ENCODE measurements at places on chromosomes 2 and 18. TPM values are rescaled to one million over a fixed set of nuclear protein-coding genes. Genes with fewer than 3 reads are reported as not detected.
A peak's percentile ranks its signal among the peaks of the same experiment; 100 is the strongest.

DNA sequence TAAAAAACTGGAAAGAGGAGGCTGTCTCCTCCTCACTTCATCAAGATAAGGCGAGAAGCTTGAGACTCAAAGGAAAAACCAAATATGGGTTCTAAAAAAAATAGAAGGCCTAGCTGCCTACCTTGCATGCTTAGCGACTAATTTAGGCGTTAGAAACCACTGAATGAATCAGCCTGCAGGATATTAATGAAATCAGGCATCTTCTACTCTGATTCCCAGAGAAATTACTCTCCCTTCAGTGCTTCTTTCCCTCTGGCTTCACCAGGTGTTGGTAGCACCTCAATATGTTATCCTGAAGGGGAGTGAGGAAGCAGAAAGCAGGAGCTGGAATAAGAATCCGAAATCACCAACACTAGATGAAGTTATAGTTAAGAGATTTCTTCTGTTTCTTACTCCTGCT is 749.8 kb upstream of the NRXN1 start:
- no peak for DNase-seq

OTOF gene
- not detected for total RNA-seq

GRCh38 chr2:182506606-182507005 is 79.8 kb upstream of the PDE1A start:
- DNase-seq, result no peak

DNA sequence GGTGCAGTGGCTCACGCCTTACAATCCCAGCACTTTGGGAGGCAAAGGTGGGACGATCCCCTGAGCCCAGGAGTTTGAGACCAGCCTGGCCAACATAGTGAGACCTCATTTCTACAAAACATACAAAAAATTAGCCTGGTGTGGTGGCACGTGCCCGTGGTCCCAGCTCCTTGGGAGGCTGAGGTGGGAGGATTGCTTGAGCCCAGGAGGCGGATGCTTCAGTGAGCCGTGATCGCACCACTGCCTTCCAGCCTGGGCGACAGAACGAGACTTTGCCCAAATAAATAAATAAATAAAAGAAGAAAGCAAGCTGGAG is 91.7 kb upstream of the SEC11C start:
- no peak for DNase-seq

GRCh38 chr2:125167152-125167551 is 1142.1 kb downstream of the CNTNAP5 start:
- no peak for DNase-seq

DNA sequence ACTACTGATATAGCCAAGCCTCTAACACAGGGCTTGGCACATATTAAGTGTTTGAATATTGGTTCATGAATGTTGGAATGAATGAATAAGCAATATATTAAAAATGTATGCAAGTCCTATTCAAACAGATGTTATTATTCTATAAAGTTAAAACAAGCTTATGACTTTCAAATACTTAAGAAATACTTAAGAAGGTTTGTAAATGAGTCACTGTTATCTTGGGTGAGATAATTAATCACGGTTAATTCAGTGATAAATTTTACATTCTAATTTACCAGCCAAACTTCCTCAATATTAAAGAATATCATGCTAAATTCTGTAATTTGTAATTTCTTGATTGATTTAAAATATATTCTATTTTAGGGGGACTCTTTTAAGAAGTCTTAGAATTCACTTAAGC is 74.8 kb downstream of the RBMS1 start:
- no peak for DNase-seq

GBX2 gene
- total RNA-seq, result 2.2 TPM

GRCh38 chr18:70499218-70499691 is 210.4 kb downstream of the SOCS6 start:
- DNase-seq, result no peak

- DNase-seq, result no peak
Observed at GRCh38 chr2:178066324-178066723, 6.3 kb downstream of the PDE11A start.

- DNase-seq, result no peak
Observed at GRCh38 chr2:33264766-33265165, 211.7 kb upstream of the RASGRP3 start.

SOWAHC gene
- 19.1 TPM for total RNA-seq

ALKAL2 gene
- not detected for total RNA-seq

GRCh38 chr2:196244966-196245365 is 73.6 kb upstream of the STK17B start:
- DNase-seq, result no peak

RNF144A gene
- 13.7 TPM for total RNA-seq

GRCh38 chr2:134799936-134800335 is 38.5 kb upstream of the ACMSD start:
- DNase-seq, result no peak

SRD5A2 gene
- not detected for total RNA-seq

SERPINB3 gene
- 0.68 TPM for total RNA-seq

FBXO48 gene
- total RNA-seq, result 2.4 TPM

GRCh38 chr18:74791501-74792194 is 194.0 kb downstream of the ZNF407 start:
- no peak for DNase-seq

DNA sequence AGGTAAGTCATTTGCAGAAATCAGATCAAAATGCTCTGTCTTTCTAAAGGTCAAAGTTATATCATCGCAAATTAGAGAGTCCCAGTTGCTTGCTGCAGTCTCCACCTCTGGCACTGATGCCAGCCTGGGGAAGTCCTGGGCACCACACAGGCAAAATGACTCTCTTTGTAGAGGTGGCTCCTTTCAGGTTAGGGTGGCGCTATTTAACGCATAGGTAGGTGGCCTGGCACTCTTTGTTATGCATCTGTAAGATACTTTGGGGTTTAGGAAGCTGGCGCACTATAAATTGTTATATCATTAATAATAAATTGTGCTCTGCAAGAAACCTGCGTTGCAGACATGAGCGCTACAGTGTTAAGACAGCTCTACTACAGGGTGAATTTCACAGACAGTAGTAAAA is 268.5 kb downstream of the ICOS start:
- no peak for DNase-seq

HEATR5B gene
- 13.1 TPM for total RNA-seq

GRCh38 chr18:39911716-39912115 is 2043.3 kb upstream of the PIK3C3 start:
- no peak for DNase-seq

DNA sequence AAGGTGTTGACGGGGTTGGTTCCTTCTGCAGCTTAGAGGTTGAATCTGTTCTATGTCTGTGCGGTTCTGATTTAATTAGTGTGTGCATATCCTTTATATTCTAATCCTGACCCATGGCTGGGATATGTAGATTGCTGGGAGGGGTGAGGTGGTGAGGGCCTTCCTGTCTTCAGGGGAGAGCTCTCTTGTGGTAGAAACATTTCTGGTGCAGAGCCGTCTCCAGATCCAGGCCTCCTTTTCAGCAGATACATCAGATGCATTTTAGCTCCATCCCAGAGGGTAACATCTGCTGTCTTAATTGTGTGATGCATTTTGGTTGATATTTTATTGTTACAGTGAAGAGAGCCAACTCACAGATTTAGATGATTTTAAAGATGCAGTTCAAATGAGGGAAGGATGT is 227.8 kb downstream of the AGAP1 start:
- no peak for DNase-seq

BMP10 gene
- not detected for total RNA-seq

KCNE4 gene
- not detected for total RNA-seq

GRCh38 chr2:108449410-108450130 is 564 bp downstream of the GCC2 start:
- peak; percentile 3 for DNase-seq

DNA sequence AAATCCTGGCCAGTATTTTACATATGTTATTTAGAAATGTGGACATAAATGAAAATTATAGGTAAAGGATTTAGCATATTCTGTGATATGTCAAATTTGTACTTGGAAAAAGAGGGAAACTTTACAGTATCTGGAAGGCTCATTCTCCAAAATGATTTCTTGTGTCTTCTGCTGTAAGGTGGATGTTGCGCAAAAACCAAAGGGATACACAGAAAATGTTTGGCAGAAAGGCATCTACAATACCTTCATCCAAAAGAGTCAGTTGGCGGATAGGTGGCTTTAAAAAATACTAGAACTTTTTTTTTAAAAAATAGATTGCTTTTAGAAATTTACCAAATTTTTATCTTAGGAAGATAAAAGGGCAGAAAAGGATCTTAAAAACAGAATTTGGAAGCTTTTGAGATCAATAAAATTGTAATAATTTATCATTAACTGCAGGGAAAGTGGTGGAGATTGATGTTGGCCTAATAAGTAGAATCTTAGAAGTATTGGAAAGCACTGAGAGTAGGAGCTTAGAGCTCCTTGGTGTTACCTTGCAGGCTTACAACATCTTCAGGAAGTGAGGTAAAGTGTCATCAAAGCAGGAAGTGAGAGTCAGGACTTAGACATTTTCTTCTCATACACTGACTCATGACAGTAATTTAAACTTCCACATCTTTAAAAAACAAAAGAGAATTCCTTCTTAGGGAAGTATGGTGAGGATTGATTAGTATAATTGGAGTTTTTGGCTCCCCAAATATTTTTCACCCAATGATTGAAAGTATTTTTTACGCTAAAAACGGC is 2.1 kb downstream of the NABP1 start:
- DNase-seq, result peak; percentile 14

GRHL1 gene
- total RNA-seq, result 11.7 TPM

GAL3ST2 gene
- total RNA-seq, result 0.27 TPM

GRCh38 chr18:41077076-41077475 is 878.0 kb upstream of the PIK3C3 start:
- DNase-seq, result no peak

- DNase-seq, result no peak
Observed at GRCh38 chr2:211854832-211855231, 683.8 kb downstream of the ERBB4 start.

DNA sequence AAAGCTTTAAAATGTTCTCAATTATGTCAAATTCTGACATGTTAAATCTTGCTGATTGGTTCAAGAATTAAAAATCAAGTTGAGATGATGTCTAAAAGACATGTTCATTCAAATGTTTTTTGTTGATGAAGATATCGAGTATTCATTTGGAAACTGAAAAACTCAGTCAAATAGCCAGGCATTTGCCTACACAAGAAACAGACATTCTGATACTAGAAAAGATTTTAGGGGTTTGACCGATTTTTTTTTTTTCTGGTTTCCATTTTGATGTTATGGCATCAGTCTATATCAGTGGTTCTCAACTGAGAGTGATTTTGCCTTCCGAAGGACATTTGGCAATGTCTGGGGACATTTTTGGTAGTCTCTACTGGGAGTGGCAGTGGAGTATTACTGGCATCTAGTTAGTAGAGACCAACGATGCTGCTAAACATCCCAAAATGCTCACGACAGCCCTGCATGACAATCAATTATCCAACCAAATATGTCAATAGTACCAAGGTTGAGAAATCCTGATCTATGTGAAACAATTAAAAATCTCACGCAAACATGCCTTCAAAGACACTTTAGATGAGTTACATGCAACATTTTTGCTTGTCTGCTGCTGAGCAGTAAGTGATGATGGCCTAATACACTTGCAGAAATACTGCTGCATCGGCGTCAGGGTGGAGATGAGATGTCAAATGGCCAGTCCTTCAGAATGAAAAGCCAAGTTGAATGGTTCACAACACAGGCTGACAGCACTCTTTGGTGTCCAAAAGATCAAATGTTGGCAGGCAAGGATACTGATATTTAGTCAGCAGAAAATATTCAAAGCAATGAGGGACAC is 12.5 kb downstream of the RASGRP3 start:
- no peak for DNase-seq

GRCh38 chr2:9692456-9693195 is 61.8 kb upstream of the YWHAQ start:
- no peak for DNase-seq

DNA sequence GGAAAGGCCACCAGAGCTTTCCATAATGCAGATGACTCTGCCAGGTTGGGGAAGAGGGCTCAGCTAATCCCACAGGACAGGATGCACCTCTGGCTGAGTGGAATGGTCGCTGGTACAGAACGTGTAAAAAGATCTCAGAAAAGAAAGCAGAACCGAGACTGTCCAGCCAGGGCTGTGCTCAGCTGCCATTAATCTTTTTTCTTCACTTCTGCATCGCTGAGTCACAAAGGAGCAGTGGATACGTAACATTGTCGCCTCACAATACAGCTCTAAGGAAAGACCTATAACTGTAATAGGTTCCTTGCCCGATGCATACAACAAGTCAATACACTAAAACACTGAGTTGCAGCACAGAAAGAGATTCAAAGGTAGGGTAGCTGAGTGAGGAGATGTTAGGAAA is 354.2 kb downstream of the EN1 start:
- DNase-seq, result no peak

- no peak for DNase-seq
Observed at GRCh38 chr2:15729709-15730544, 138.3 kb downstream of the DDX1 start.

MAP3K19 gene
- total RNA-seq, result not detected

DNA sequence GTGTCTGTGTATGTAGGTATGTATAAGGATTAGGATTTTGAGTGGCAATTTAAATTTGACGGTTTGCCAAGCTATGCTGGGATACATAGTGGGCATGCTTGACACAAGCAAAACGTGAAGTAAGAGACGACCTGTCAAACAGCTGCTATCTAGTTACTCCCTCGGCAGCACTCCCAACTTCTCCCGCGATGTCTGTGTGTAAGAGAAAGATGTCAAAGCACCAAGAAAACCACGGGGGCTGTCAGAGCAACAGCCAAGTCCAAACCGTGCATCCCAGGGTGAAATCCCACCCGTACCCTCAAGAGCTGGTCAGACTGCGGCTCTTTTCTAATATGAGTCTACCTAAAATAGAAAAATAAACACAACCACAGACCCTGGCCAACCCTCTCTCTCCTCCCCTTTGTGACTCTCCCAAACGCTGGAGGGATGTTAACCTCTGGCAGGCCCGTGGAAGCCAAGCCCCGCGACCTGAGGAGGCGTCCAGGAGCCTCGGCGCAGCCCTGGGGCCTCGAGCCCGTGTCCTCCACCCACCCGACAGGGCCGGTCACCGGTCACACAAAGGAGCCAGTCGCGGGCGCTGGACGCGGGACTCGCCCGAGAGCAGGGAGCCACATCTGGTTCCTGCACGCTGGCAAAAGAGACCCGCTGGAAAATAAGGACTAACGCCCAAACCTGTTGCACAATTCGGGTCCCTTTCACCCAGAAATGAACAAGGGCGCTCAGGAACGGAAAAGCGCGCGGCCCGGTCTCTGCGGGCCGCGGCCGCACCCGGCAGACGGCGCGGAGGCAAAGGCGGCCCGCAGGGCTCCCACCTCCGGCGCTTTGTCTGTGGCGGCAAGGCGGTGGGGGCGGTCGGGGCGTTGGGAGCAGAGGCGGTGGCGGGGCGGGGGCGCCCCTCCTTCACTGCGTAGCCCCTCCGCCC is 925 bp downstream of the SESTD1 start:
- DNase-seq, result peak; percentile 37

FAM237A gene
- total RNA-seq, result not detected

DNA sequence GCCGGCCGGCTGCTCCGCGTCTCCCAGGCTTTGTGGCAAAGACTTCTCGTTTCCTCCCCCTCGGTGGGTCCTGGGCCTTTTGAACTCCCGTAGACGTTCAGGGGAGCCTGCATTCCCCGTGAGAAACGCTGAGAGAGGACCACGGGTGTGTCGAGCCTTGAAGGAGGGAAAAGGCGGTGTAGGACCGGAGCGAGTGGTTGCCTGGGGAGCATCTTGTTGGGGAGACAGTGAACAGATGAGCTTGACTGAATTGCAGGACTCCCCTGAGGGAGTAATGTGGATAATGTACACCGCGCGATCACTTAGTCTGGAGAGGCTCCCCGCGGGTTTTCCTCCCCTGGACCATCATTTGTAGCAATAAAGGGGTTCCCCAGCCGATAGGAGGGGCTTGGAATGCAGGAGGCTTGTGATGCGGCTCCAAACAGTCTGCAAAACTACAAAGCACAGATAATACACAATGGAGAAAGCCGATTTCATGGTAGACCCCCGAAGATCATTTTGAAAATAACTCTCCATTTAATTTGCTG is 769 bp downstream of the ALMS1 start:
- DNase-seq, result no peak

- no peak for DNase-seq
Observed at GRCh38 chr2:233999182-233999581, 51.3 kb upstream of the SPP2 start.

Measured in Calu3 (cell line).